Stimulated activated naive CD4-positive, alpha-beta T cell (primary cell): ENCODE measurements at places on chromosomes 1 and 21.

- DNase-seq, result no peak
Observed at GRCh38 chr1:59750328-59751003, 64.3 kb upstream of the HOOK1 start.

GRCh38 chr1:58500043-58500442, 46.5 kb downstream of the OMA1 start:
- DNase-seq, result no peak

GRCh38 chr1:34113362-34113761, 51.7 kb downstream of the CSMD2 start:
- no peak for DNase-seq

GRCh38 chr1:228365271-228366061, 41.2 kb downstream of the TRIM11 start:
- no peak for DNase-seq

DNA sequence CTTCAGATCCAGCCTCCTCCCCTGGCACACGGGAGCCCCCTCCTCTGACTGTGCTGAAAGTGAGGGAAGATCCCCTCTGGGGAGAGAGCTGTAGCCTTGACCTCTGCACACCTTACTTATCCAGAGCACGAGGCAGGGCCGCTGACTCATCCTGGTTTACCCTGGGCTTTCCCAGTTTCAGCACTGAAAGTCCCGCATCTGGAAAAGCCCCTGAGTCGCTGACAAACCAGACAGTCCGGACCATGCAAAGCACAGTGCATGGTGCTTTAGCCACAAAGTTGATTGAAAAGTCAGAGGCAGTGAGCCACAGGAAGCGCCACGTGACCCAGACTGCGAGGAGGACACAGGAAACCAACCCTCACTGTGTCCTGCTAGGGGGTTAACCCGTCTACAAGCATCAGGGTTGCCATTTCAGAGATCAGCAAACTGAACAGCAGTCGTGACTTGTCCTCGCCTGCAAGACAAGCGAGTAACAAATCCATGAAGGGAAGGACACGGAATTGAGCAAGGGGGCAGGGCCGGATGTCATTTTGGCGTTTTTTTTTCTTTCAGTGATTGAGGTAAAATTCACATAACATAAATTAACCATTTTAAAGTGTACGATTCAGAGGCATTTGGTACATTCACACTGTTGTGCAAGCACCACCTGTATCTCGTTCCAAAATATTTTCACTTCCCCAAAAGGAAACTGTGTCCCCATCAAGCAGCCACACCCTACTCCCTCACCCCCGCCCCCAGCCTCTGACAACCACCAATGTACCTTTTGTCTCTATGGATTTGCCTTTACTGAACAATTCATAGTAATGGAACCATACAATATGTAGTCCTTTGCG, 19.9 kb upstream of the IFNGR2 start:
- DNase-seq, result peak; percentile 37

- no peak for DNase-seq
Observed at GRCh38 chr1:109914587-109915240, 4.1 kb downstream of the CSF1 start.

DNA sequence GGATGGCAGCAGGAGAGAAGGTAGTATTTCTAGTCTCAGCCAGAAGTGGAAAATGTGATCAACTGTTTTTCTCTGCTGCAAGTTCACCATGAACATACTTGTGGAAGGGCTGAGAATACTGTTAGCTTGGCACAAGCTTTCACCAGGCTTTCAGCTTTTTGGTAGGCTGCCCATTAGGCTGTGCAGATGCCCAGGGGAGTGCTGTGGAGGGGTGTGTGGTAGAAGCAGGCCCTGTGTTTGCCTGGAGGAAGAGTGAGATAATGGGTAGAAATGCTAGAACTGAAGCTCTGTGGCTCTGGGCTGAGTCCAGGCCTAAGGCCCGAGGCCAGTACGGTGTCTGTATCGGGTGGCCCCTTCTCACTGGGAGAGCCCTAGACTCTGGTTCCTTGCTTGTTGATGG, 9.8 kb downstream of the DNAJC6 start:
- no peak for DNase-seq

- DNase-seq, result no peak
Observed at GRCh38 chr21:14010729-14011128, 200.0 kb downstream of the LIPI start.

DNA sequence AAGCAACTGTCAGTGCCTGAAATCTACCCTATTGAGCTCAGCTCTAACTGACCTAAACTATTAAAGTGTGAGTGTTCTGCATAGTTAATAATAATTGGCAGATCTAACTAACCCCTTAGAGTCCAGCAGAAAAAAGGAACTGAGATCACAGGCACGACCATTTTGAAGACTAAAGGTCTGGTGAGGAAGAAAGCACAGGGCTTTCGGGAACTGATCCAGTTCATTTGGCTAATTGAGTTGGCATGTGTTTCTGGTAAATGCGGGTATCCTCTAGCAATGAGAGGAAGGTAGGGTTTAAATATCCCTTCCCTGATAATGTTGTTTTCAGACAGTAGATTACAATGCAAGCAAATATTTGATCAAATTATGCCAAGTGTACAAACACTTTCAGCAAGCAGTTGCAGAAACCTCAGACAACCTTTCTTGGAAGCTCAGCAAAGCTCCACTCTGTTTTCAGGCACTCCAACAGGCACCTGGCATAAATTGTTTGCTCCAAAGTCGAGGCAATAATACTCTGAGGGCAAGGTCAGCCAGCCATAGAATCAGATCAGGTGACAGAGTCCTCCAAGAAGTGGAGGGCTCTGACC, 100.8 kb downstream of the KCNK1 start:
- no peak for DNase-seq

DNA sequence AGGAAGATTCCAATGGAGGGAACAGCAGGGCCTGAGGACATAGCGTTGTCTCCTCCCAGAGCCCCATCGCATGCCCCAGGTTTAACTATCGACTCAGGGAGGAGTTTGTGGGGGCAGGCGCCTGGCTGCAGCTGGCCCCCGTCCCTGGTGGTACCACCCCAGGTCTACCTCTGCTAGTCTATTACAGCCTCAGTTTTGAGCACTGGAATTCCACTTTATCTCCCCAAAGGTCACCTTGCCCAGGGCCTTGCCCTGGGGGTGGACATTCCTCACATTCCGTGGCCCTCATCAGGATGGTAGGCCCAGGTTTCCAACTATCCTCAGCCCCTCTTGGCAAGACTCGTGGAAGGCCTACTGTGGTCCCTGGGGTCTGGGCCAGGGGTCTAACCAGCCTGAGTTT, 65.4 kb upstream of the SSBP3 start:
- no peak for DNase-seq

DNA sequence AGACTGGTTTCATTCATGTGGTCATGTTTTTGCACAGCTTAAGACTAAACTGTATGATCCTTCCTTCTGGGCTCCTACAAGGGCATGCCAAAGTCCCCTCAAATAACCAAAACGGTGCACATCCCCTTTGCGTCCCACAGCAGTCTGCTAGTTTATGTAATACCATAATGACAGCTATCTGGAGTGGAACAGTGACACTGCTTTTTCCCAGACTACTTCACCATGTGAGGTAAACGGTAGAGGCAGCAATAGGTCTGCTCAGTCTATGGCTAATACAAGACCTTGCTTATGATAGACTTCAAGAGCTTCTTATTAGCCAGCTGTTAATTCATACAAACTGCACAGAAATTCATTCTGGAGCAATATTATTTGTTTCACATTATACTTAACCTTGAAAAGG, 395.5 kb downstream of the SMYD3 start:
- DNase-seq, result no peak

DNA sequence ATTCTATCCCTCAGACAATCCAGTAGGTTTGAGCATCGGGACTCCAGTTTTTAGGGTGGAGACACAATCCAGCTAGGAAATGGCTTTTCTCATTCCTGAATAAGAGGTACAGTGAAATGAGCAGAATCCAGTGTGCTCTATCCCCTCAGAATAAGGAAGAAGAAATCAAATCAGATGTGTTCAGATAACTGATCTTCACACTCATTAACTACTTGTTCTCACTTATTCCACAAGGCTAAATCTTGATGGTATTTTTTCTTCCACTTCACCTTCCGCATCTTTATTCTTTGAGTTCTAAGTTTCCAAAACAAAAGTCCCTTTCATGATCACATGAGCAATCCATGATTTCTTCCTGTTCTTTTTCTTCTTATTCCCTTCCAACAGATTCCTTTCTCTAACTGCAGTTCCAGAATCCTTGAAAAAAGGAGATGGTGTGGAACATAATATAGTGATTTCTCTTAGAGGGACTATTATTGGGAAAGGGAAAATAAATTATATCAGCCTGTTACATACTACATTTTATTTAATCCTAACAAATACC, 1.7 kb downstream of the SYT11 start:
- DNase-seq, result no peak

DNA sequence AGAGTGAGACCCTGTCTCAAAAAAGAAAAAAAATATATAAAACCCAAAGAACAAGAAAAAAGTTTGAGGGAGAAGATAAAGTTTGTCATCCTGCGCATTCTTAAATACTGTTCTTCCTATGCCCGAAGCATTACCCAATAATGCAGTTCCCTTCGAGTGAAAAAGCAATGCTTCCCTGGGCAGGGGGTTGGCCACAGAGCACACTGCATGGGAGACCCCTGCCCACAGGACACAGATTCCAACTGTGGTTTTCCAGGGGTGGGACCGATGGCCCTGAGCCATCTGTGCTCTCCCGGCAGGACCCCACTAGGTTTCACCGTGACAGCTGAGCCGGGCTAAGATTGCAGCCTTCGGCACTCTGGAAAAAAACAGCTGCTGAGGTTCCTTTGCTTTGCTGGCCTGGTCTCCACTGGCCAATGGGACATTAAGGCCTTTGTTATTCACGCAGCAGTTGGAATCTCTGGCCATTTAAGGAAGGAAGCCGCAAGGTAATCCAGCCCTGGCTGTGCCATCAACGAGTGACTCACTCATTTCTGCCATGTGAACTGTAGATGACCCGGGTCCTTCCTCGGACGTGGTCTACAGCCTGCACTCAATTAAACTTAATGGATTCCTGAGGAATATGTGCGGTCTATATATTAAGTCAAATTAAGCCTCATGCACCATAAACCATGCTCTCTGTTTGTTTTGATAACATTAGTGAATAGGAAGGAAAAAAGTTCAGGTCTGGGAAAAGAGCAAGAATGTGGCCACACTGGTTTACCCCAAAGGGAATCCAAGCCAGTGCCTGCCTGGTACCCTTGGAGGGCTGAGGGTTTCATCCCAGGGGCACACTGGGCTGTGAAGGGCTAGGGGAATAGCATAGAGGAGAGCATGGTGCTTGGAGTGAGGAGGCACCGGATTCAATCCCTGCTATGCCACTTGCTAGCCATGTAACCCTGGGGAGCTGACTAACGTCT, 163.2 kb downstream of the ZBTB18 start:
- no peak for DNase-seq

- DNase-seq, result no peak
Observed at GRCh38 chr1:246383239-246383589, 123.9 kb downstream of the SMYD3 start.

DNA sequence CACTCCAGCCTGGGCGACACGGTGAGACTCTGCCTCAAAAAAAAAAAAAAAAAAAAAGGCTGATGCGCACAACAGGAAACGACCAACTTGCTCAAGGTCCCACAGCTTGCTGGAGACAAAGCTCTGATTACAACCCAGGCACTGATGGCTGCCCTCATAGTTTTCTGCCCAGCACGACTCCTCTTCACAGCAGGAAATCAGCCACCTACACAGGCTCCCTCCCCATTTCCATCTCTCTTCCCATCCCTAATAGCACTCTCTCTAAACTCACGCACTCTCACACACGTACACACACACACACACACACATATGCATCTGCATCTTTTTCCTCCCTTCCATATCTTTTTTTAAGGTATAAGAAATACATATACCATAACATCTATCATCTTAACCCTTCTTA, 153.5 kb upstream of the SOD1 start:
- no peak for DNase-seq

- no peak for DNase-seq
Observed at GRCh38 chr1:18948913-18949685, 7.4 kb downstream of the IFFO2 start.

DNA sequence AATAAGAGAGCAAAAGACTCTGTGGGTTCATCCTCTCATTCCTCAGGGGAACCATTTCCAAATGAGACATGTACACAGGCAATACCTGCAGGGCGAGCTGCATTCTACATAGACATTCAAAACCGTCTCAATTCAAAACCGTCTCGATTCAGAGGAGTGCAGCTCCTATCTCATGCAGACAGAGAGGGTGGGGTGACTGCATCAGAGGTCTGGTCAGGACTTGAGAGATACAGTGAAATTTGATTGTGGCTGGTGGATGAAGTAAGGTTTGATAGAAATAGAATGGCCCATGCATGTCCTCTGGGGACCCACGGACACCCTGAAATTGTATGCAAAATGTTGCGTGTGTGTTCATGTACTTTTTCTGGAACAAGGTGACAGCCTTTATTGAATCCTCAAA, 27.3 kb downstream of the TEX35 start:
- DNase-seq, result no peak
